NT2/D1 (cell line): ENCODE measurements at places on chromosomes 13 and 19.

- DNase-seq: no peak
These were observed 26.1 kb downstream of the FGF9 start for GRCh38 chr13:21696865-21697448.

GRCh38 chr19:24004166-24004565 is 82.8 kb upstream of the ZNF254 start:
- DNase-seq: no peak

DNA sequence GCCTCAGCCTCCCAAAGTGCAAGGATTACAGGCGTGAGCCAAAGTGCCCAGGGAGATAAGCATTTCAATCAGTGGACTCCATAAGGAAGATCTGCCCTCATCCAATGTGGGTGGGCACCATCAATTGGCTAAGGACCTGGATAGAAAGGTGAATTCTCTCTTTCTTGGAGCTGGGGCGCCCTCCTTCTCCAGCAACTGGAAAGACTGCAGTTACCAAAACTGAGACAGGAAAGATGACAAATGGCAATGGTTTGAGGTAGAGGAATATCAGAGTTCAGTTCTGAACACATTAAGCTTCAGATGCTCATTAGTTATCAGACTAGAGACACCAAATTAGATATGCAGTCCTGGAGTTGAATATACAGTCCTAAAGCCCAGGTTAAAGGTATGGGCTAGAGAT is 10.5 kb upstream of the ELF1 start:
- DNase-seq: no peak

- DNase-seq: no peak
These were observed 7.5 kb upstream of the SACS start for GRCh38 chr13:23440821-23441618.

DNA sequence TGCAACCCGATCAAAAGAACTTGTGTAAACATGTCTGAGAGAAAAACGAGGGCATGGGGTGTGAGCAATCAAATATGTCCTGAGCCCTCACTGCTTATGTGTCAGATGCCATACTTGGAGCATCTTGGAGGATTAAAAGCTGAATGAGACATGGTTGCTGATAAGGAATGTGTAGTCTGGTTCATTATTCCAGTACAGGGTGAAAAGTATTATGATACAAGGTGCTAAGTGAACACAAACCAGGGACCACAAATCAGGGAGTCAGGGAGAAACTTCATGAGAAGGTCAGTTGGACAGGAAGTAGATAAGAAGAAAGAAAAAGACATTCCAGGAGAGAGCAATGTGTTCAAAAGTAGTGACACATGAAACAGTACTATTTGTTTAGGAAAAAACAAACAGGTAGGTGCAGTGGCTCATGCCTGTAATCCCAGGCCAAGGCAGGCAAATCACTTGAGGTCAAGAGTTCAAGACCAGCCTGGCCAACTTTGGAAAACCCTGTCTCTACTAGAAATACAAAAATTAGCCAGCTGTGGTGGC is 2.0 kb upstream of the RCBTB1 start:
- no peak for DNase-seq

DNA sequence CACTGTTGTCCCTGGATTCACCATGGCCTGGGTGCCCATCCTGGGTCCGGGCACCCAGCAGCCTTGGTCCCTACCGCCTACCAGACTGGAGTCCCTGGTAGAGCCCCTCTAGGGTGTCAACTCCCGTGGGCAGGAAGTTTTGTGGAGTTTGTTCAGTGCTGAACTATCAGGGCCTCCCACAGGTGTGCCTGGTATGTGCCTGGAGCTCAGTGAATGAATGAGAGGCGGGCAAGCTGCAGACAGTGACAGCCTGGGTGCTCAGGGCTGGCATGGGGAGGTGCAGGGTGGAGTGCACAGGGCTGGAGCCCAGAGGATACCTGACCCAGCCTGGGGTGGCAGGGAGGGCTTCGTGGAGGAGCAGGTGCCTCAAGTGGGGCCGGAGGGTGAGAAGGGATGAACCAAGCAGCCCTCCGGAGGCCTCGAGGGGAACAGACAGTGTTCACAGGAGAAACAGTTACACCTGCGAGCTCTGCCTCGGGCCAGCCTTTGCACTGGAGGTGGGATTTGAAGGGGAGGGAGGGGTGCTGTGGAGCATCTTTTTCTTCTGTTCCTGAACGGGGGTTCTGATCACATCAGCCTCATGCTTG is 29.6 kb downstream of the PAK4 start:
- DNase-seq: no peak

GRCh38 chr13:66415444-66415843 is 814.7 kb downstream of the PCDH9 start:
- DNase-seq: no peak

DNA sequence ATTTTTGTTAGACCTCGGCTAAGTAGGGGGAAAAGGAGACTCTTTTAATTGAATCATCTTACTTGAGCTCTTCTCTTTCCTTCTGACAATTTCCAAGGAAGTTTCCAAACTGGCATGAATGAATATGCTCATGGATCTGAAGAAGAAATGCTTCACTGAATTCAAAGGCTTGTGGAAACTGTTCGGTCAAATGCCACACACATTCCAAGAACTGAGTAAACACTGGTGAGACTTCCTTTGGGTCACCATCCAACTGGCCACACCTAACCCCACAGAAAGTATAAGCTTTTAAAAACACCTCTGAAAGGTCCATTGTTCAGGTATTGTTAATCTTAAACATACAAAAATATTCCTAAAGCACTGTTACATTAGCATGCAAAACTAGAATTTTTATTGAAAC is 33.6 kb downstream of the MTMR6 start:
- no peak for DNase-seq

- DNase-seq: no peak
These were observed 4.6 kb downstream of the KLK1 start for GRCh38 chr19:50818859-50819472.

DNA sequence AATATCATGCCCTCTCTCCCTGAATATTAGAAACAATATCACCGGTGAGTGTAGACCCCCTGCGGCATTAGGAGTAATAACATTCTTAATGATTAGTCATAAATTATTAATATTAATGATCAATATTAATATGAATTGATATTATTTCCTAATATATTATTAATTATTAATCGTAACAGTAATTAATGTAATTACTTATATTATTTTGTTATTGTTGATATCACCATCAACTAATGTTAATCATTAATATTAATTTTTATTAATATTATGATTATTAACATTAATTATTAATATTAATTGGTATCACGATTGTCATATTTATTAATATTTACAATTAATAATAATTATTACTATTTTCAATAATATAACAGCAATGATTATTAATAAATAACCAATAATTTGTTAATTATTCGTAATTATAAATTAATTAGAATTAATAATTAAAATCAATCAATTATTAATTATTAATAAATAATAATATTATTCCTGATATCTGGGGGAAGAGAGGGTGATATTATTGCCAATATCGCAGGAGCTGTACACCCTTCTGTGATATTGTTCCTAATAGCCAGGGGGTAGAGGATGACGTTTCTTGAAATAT is 528.8 kb upstream of the PCDH20 start:
- no peak for DNase-seq

DNA sequence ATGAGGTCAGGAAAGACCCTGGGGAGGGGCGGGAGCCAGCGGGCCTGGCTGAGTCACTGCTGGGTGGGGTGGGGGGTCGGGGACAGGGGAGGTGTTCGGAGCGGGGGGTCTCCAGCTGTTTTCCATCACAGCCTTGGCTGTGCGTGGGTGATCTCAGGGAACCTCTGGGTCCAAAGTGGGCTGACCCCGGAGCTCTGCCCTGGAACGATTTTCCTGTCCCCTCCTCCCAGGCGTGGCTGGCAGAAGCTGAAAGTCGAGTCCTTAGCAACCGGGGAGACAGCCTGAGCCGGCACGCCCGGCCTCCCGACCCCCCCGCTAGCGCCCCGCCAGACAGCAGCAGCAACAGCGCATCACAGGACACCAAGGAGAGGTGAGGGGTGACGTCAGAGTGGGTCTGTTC is 10.6 kb downstream of the TRIP10 start:
- DNase-seq: no peak

DNA sequence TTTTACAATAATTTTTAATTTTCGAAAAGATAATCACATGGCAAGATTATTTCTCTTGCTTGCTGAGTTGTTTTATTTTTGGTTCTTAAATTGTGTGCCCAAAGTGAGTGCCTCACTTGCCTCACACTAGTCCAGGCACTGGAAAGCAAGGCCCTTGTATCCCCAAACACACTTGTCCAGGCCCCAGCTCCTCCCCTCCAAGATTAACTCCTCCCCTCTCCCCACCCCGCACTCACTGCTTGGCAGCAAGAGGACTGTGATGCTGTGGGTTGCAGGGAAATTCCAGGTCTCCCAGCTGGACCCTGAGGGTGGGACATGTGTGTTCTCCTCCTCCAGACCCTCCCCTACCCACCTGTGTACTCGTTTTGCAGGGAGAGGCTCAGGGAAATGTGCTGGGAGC is 3.9 kb downstream of the SIGLEC12 start:
- DNase-seq: no peak

DNA sequence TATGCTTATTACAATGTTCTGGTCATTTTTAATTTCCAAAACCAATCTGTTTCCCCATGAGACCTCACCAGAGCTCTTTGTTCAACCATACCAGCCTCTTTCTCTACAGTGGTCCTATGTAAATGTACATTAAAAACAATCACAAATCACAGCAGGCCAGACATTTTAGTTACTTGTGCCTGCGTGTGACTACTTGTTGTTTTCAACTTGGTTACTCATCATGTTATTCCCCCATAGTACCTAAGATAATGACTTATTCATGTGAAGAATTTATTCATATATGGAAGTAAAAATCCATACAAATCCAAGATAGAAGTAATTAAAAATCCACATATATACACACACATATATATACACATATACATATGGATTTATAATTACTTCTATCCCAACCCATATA is 379.6 kb downstream of the SLITRK6 start:
- DNase-seq: no peak

DNA sequence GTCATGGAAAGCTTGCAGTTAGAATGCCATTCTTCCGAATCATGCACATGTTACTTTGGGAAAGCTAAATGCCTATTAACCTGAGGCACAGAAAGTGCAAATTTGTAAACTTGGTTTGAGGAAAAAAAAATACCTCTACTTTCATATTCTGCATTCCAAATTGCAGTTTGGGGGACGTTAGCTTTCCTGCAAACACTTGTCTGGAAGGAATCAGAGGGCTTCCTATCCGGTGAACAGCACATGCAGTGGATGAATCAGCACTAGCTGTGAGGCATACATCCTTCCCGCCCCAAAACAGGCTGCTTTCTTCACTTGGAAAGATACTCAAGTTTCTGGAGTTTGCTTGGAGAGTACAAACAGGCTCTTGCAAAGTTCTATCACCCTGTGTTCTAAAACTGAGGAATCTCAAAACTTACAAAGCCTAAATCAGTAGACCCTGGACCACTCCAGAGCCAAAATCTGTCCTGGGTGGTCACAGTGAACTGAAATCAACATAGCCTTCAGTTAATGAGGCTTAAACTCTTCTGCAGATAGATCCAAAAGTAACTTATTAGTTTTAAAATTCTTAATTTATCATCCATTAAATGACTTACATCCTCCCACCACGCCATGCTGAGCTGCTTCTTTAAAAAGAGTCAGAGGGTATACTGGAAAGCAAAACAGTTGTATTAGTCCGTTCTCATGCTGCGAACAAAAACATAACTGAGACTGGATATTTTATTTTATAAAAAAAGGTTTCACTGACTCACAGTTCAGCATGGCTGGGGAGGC is 802.3 kb upstream of the ARGLU1 start:
- no peak for DNase-seq

GRCh38 chr19:18491995-18492953 is 29.6 kb downstream of the ELL start:
- no peak for DNase-seq

DNA sequence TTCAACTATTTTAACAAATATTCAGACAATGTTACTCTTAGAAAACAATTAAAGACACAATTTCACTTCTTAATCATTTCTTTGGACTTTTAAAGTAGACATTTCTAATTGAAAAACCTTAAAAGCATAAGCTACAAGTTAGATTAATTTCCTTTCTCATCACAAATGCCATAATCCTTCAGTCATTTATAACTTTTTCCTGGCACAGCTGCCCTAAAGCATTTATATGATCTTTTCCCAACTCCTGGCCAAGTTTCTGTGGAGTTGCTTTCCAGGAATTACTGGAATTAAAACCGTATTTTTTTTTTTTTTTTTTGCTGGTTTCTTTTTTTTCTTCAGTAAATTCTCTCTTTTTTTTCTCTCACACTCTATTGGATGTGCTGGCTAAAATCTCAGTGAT is 615.9 kb downstream of the TBC1D4 start:
- DNase-seq: no peak

DNA sequence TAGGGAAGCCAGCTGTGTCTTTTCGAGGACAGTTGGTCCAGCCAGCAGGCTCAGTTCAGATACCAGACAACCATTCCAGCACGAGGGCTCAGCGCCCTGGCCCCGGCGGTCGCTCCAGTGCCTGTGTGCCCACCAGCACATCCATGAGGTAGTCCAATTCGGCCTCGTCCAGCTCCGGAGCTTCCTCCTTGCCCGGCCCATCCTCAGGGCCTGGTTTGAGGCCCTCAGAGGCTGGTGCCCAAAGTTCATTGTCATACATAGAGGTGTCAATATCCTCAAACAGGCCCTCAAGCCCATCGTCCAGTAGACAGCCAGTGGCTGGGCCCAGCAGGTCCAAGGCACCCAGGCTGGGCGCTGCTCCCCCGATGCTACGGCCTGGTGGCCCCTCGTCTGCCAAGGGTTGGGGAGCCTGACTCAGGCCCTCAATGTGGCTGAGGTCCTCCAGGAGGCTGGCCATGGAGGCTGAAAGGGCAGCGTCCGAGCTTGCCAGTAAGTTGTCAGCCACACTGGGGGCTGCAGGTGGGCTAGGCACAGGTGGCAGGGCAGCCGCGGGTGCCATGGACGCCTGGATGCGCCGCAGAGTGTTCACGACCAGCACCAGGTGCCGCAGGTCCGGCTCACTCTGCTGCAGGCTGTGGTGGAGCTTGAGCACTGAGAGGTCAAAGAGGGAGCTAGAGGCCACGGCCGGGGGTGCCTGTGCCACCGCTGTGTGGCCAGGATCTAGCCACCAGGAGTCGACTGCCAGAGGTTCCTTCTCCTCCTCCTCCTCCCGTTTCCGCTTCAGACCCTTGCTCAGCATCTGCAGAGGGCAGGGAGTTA is 2.8 kb downstream of the SERTAD1 start:
- no peak for DNase-seq

DNA sequence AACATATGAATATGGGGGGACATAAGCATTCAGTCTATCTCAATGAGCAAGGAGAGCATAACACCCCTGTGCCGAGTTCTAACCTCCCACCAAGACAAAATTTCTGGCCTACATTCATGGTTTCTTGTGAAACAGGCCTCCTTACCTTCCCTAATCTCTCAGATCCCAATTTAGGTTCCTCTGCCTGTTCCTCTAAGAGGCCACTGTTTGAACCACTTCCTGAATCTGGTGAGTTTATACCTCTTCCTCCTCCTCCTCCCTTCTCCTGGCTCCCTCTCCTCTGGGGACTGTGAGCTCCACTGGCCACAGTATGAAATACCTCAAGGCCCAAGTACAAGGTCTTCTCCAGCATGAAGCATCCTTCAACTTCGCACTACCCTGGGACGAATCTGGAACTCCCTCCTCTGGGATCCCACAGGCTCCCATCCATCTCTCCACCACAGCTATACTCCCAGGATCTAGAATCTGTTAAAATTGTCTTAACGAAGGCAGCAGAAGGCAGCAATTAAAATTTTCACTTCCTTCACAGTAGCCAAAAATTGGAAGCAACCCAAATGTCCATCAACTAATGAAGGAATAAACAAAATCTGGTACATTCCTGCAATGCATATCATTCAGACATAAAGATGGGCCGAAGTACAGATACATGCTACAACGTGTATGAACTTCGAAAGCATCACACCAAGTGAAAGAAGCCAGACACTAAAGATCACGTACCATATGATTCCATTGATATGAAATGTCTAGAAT is 7.8 kb upstream of the SIGLECL1 start:
- DNase-seq: no peak

- DNase-seq: no peak
These were observed 88.8 kb downstream of the LMO7 start for GRCh38 chr13:75724752-75725517.
